NCI-H774 (cell line): ENCODE measurements at places on chromosomes 2 and 18.
A peak's percentile ranks its signal among the peaks of the same experiment; 100 is the strongest.

DNA sequence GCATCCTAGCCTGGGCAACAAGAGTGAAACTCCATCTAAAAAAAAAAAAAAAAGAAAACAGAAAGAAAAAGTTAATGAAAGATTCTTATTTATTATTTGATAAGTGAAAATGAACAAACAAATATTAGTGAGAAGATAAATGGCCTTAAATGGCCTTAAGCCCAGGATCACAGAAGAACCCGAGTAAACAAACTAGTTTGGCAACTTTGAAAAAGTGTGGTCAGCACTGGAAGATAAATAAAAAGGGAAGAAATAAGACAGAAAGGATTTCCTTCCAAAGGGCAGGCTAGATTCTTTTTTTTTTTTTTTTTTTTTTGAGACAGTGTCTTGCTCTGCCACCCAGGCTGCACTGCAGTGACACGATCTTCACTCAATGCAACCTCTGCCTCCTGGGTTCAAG lies 692.4 kb downstream of the CPS1 start:
- DNase-seq = no peak

GRCh38 chr2:172937884-172938712 lies 137.5 kb upstream of the MAP3K20 start:
- DNase-seq = no peak

GRCh38 chr2:151943461-151943860 lies 115.2 kb upstream of the ARL5A start:
- no peak for DNase-seq

GRCh38 chr2:105143094-105143466 lies 98.5 kb upstream of the GPR45 start:
- no peak for DNase-seq

- DNase-seq = no peak
Measured at GRCh38 chr2:44668336-44668735, 273.2 kb upstream of the SIX3 start.

DNA sequence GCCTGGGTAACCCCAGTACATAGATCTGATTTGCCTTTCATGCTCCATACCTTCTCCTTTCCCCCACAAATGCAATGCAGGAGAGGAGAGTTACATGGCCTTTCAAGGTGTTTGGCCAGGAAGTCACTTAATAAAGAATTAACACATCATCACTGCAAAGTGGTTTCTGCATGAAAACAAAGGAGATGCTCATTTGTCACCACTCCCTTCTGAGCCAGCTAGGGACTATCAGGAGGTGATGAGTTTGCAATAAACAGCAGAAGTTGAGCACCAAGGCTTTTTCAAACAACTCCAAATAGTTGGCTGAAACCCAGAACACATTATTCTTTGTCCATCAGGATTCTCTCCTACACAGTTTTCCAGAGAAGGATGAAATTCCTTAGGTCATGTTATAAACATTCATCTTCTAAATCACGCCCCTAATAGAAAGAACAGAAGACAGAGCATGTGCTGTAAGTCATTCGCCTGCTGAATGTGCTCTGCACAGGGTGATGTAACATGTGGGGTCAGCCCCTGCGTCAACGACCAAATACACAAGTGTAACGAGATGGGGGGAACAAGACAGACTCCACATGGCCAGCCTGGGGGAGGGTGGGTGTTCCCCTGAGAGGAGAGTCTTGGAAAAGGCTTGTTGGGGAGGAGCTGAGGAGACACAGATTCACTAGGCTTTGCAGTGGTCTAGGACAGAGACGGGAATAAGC lies 87.3 kb upstream of the RMDN2 start:
- no peak for DNase-seq

DNA sequence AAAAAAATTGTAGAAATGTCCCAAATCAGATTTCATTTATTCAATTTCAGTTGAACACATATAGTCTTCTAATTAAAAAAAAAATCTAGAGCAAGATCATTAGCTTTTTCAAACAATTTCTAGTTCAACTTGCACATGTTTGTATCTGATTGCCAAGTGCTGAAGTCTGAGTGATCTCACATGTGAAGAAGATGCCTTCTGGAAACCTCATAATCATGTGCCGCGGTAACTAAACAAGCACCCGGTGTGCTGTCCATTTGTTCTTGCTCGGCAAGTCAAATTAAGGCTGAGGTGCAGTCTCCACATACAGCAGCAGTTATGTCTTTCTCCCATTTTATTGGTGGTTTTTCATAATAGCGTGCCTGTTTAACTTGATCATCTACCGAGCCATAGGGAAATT lies 18.7 kb downstream of the CABLES1 start:
- DNase-seq = no peak

DNA sequence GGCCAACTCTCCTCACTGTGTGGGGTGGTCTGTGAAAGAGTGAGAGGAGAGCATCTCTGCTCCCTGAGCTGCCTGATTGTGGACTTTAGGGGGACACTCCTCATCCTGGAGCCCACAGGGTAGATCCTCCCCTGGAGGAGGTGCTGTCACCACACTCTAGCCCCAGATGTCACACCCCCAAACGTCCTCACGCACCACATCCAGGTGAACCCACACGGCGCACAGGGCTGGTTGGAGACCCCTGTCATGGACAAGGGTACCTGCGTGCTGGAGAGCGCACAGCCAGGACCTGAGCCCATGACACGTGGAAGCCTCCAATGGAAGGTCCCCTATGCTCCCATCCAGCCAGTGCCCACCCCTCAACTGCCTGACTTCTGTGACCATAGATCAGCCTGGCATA lies 10.5 kb downstream of the AGXT start:
- DNase-seq = no peak

DNA sequence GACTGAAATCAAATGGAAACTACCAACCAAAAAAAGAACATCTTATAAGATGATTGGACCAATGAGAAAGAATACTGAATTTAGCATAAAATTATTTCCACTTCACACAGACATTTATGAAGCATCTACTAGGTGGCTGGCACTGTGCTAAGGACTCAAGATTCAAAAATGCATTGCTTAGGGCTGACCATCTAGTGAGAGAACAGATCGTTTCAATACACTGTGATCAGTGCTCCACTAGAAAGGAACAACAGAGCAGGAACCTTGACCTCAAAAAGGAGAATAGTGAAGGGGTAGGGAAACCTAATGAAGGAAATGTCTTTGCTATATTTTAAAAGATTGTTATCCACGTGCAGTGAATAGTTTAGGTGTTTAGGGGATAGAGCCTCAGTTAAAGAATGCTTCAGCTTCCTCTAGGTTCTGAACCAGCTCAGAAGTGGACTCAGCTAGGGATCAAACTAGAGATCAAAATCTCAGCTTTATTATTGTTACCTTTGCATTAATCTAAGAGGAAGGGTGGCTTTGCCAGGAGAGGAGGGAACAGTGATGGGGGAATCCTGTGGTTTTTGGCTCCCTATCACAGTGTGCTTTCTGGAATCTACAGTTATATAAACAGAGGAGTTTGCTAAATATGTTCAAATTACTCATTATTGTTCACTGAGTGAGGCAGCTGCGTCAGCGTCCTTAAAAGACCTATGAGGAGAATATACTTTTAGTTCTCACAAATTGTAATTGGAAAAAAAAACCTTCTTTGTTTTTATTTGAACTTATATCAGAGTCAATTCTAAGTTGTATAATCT lies 16.2 kb upstream of the BBS5 start:
- no peak for DNase-seq

GRCh38 chr18:24613896-24614640 lies 153.6 kb downstream of the HRH4 start:
- DNase-seq = no peak

- peak; percentile 27 for DNase-seq
Measured at GRCh38 chr2:86442642-86443005, 1.5 kb downstream of the KDM3A start.

DNA sequence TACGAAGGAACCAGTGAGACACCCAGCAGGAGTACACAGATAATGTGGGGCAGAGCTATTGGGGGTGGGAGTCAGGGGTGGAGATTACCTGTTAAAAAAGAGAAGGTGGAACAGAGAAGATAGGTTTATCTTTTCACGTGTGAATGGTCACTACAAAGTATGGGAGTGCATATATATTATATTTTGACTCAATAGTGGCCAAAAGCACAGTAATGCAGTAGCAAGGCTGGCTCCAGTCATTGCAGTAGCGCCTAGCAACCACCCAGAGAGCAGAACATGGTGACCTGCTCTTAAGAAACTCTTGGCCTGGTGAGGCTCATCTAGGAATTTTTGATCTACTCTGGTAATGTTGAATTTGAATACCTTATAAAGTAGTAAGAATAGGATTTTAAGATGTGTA lies 1.0 kb downstream of the IMPACT start:
- DNase-seq = no peak

DNA sequence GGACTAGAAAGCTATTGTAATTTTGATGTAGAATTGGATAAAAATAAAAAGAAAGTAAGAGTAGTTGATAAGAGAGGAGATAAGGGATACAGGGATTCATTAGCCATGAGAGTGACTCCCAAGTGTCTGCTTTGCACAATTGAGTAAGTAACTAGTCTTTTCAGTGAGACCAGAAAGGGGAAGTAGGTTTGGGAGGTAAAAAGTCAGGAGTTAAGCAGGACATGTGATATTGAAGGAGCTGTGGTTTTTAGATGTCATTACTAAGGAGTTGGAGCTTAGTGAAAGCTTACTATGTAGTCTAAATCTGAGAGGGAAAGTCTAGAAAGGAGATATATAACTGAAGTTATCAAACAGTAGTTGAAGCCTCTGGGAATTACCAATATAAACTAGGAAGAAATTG lies 93.4 kb downstream of the SLC5A7 start:
- DNase-seq = no peak

DNA sequence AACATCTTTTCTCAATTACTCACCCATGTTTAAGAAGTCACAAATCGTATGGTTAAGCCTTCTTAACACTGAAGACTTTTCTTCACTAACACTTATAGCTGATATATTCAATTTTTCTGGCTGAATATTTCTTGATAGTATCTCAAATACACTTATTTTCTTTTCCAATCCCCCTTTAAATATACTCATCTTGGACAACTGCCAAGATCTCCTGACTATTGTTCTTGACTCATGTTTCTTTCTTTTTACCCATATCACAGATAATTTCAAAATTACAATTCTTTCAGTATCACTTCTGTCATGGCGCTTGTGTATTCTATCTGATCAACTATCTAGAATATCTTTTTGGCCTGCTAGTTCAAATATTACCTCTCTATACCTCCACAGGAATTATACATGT lies 954.3 kb upstream of the ACVR2A start:
- DNase-seq = no peak

DNA sequence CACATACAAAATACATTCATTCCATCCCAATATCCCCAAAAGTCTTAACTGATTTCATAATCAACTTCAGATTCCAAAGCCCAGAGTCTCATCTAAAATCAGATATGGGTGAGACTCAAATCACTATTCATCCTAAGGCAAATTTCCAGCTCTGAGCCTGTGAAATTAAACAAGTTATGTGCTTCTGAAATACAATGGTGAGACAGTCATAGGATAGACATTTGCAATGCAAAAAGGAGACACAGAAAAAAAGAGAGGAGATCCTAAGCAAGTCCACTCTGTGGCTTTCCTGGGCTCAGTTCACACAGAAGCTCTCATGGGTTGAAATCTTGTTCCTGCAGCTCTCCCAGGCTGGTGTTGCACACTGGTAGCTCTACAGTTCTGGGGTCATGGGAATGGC lies 18.3 kb downstream of the ZNF892 start:
- DNase-seq = no peak

GRCh38 chr2:237091779-237092436 lies 6.2 kb downstream of the COPS8 start:
- no peak for DNase-seq

DNA sequence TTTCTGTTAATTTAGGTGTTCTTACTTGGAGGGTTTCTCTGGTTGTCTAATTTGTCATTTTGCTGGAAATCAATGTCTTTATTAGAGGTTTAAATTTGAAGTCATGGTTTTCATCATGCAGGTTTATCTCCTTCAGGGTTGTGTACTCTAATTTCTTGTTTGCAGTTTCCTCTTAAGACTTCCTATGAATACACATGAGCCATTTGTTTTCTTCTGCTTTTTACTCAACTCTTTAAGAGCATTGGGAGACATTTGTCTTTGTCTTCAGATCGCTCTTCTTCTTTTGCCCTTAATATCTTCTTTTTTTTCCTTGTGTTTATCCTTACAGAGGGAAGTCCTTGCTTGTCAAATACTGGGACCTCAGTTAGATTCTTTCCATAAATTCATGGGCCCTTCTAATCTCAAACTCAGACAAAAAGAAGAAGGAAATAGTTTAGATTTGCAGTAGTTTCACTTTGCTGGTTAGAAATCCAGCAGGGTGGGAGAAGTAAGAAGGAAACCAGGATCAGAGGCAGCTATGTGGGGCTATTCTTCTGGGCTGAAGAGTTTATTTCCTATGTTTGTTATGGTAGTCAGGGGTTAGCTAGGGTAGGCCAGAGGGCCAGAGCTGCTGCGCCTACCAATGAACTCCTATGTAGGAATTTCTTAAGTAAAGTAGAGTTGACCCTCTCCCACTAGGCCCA lies 176.6 kb downstream of the DYSF start:
- no peak for DNase-seq

DNA sequence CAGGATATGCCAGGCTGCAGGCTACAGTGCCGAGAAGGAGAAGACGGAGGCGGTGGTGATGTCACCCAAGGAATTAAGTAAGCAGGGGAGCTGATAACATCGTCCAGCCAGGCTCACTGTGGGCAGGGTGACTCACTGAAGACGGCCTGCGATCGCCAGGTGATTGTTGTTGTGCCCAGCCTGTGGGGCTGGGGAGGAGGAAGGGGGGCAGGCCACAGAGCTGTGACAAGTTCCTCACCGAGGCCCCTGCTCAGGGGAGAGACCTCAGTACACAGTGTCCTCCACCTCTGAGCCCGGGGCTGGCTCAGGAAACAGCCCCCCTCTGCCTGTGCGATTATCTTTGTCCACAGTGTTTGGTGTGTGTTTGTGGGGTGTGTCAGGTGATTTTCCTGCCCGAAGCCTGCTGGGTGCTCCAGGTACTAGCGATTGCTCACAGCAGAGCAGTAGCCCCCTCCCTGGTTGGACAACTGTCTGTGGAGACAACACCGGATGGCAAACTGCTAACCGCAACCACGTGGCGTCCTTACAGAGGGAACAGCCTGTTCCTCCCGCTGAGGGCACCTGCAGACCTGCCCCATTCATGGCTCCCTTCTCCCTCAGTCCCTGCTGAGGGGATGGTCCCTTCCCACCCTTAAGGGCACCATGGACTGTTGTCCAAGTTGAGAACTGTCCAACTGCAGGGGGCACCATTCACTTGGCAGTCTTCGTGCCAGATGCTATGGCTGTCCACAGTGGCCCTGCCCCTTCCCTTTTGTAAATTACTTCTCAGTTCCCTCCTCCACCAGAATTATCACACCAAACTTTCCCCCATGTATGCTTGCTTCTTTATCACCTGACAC lies 95.1 kb downstream of the ZFP36L2 start:
- DNase-seq = no peak

GRCh38 chr2:100107440-100107839 lies 35.0 kb downstream of the AFF3 start:
- no peak for DNase-seq

DNA sequence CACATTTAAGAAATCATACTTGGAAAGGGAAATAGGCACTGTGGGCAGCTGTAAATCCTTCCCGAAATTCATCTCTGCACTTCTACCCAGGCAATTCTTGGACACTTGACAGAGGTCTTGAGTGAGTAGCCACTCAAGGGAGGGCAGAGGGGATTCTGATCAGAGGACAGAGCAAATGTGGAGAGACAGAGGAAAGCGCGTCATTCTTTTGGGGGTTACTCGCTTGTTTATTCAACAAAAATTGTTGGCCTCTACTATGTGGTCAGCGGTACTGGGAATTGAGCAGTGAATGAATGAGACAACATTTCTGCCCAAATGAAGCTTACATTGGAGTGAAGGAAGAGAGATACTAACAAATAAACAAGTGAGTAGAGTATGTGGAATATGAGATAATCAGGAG lies 41.4 kb upstream of the YES1 start:
- no peak for DNase-seq

GRCh38 chr2:27723372-27724144 lies 48.0 kb upstream of the MRPL33 start:
- DNase-seq = peak; percentile 41
